ENCODE measurements at places on chromosomes 16 and 17.

GRCh38 chr17:47846716-47847340 is 4.1 kb downstream of the SP6 start:
- no peak for DNase-seq

DNA sequence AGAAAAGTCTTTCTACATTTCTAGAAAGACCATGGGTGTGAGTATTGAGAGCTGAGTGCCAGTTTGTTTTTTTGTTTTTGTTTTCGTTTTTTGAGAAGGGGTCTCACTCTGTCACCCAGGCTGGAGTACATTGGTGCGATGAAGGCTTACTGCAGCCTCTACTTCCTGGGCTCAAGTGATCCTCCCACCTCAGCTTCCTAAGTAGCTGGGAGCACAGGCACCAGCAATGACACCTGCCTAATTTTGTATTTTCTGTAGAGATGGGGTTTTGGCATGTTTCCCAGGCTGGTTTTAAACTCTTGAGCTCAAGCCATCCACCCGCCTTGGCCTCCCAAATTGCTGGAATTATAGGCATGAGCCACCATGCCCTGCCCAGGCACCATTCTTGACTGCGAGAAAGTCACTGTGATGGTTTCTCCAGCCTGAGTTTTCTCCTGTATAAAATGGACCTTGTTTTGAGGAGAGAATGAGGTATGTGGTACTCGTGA is 673.8 kb downstream of the MAF start:
- no peak for DNase-seq

GRCh38 chr16:49739381-49739780 is 116.5 kb downstream of the ZNF423 start:
- no peak for DNase-seq

GRCh38 chr16:73126525-73126853 is 78.6 kb upstream of the ZFHX3 start:
- peak; percentile 31 for DNase-seq

GRCh38 chr16:68247400-68247799 is 2.2 kb downstream of the PLA2G15 start:
- DNase-seq, result no peak

GRCh38 chr16:49789616-49790015 is 66.3 kb downstream of the ZNF423 start:
- DNase-seq, result no peak

- no peak for DNase-seq
Observed at GRCh38 chr16:4574919-4575705, 19.0 kb downstream of the C16orf96 start.

DNA sequence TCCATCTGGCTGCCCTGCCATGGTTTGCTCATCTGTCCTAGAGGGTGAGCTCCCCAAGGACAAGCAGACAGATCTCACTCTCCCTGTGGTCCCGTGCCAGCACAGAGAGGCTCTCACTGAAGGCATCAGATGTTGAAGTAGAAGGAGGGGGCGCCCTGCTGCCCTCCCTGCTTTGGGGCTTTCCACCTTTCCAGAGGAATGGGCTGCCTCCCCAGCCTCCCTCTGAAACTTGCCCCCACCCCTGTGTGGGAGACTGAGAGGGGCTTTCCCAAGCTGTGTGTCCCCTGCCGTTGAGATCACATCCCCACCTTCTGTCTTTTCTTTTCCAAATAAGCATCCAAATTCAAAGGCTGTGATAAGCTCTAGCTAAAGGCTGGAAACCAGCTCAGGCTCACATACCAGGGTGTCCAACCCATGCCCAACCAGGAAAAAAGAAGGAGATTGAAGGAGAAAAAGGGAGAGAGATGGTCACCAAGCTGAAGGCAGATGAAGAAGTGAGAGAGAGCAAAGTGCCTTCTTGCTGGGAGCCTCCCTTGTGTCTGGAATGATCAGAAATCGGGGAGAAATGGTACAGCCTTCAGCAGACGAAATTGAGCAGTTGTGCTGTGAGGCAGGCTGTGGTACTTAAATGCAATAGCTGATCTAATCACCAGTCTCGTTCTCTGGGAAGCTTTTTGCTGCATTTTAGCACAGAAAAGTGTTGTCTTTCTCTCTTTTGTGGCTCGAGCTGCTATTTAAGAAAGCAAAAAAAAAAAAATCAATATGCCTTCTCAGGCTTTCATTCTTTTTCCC is 145.9 kb upstream of the LHX1 start:
- DNase-seq, result no peak

DNA sequence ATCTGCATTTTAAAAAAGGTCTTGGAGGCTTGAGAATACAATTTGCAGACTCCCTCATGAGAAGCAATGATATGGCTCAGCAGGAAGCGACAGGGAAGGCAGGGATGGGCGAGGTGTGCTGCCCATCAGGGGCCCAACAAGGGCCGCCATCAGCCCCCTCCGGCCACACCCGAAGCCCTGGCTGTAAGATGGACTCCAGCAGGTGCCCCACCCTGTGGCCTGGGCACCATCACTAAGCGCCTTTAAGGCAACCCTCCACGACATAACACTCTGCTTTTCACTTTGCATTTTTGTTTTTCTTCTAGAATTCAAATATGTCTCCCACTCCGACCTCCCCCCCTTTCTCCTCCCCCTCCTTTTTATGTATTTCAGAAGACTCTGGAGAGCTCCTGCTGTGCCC is 52.2 kb upstream of the RCVRN start:
- no peak for DNase-seq

GRCh38 chr17:55405600-55405999 is 16.0 kb downstream of the MMD start:
- DNase-seq, result no peak

DNA sequence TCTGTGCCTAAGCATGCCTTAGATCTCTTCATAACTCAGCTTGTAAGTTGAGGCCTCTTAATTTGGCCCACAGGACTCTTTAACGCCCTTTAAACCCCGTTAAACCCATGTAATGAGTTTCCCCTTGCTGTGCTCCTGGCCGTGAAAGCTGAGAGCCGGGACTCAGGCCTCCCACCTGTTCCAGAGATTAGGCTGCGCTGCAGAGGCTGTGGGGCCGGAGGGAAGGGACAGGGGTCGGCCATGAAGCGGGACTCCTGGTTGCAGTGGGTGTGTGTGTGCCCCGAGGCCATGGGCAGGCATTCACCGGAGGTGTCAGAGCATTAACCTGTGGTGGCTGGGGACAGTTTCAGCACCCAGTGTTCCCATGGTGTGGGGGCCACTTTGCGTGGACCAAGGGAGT is 150.8 kb upstream of the IRX3 start:
- no peak for DNase-seq

DNA sequence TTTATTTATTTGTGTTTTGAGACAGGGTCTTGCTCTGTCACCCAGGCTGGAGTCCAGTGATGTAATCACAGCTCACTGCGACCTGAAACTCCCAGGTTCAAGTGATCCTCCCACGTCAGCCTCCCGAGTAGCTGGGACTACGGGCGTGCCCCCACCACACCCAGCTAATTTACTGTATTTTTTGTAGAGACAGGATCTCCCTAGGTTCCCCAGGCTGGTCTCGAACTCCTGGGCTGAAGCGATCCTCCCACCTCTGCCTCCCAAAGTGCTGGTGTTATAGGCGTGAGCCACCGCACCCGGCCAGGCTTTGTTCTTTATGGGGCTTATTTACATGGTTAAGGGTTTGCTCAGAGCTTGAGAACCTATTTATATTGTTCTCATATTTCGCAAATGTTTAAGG is 5.8 kb upstream of the MEIOB start:
- DNase-seq, result no peak

- peak; percentile 47 for DNase-seq
Observed at GRCh38 chr17:56594320-56595107, 1.0 kb downstream of the NOG start.

- peak; percentile 50 for DNase-seq
Observed at GRCh38 chr16:89093602-89094251, at the start of gene ACSF3. ACSF3 (plus strand) TSS chr16:89093852; CDS start chr16:89100682, 6,830 bp downstream.

GRCh38 chr17:44599298-44600175 is 42.3 kb downstream of the FZD2 start:
- DNase-seq, result peak; percentile 97

- peak; percentile 22 for DNase-seq
Observed at GRCh38 chr16:56793492-56793891, 63.6 kb downstream of the NUP93 start.

- DNase-seq, result no peak
Observed at GRCh38 chr16:119835-120491, 18.5 kb downstream of the NPRL3 start.
